ENCODE measurements at places on chromosomes 1 and 21. TPM values are rescaled to one million over a fixed set of nuclear protein-coding genes. Genes with fewer than 3 reads are reported as not detected.

DNA sequence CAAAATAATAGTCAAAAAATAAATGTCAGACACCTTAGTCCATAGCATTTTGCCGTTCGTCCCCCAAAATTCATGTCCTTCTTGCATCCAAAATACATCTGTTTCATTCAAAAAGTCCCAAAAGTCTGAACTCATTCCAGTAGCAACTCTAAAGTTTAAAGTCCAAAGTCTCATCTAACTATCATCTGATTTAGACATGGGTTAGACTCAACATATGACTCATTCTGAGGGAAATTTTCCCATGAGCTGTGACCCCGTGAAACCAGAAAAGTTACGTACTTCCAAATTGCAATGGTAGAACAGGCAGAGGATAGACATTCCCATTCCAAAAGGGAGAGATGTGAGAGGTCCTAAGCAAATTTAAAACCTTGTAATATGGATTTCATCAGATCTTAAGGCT lies 48.6 kb upstream of the CACHD1 start:
- peaks cover 2% of the 10 kb centered on the region for H3K27me3 ChIP-seq
- no peak for DNase-seq
- H3K4me1 ChIP-seq = no peaks in the 10 kb centered on the region
- H3K27ac ChIP-seq = no peak overlapping the region

GRCh38 chr1:178267646-178268094 lies 173.8 kb downstream of the RASAL2 start:
- no peak overlapping the region for H3K4me3 ChIP-seq
- H3K4me1 ChIP-seq = no peaks in the 10 kb centered on the region
- H3K27me3 ChIP-seq = no peaks in the 10 kb centered on the region
- no peaks in the 10 kb centered on the region for H3K36me3 ChIP-seq

DNA sequence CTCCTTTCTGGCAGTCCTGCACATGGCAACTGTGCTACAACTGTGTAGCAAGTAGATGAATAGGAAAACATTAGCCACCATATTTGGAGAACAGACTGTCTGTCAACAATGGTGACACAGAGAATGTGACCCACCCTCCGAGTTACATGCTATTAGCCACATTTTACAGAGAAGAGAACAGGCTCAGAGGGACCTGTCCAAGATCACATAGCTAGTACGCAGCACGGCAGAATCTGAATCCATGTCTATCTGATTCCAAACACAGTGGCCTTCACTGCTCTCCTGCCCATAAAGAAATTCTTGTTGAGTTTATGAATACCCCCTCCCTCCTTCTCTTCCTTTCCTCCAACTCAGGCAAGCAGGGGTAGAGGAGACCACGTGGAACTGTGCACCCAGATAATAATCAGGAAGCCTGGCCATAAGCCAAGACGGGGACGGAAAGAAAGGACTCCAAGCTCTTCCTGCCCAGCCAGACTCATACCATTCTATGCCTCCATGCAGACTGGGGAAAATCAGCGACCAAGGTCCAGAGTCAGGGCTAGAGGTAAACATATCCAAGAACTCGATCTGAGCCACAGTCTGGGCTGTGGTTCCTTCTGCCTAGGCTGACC lies 78.8 kb downstream of the TRABD2B start:
- no peak overlapping the region for H3K27ac ChIP-seq
- no peak for DNase-seq
- no peak overlapping the region for H3K4me3 ChIP-seq
- H3K4me1 ChIP-seq = no peaks in the 10 kb centered on the region
- no peaks in the 10 kb centered on the region for H3K27me3 ChIP-seq

GRCh38 chr1:153395136-153395685 lies 4.3 kb upstream of the S100A8 start:
- H3K36me3 ChIP-seq = no peaks in the 10 kb centered on the region
- no peak overlapping the region for H3K27ac ChIP-seq
- peaks cover 2% of the 10 kb centered on the region for H3K27me3 ChIP-seq
- H3K4me1 ChIP-seq = no peaks in the 10 kb centered on the region

GRCh38 chr21:36551731-36552433 lies 72.0 kb upstream of the CLDN14 start:
- no peak for DNase-seq
- H3K27me3 ChIP-seq = no peaks in the 10 kb centered on the region
- H3K4me3 ChIP-seq = no peak overlapping the region
- H3K36me3 ChIP-seq = no peaks in the 10 kb centered on the region

DNA sequence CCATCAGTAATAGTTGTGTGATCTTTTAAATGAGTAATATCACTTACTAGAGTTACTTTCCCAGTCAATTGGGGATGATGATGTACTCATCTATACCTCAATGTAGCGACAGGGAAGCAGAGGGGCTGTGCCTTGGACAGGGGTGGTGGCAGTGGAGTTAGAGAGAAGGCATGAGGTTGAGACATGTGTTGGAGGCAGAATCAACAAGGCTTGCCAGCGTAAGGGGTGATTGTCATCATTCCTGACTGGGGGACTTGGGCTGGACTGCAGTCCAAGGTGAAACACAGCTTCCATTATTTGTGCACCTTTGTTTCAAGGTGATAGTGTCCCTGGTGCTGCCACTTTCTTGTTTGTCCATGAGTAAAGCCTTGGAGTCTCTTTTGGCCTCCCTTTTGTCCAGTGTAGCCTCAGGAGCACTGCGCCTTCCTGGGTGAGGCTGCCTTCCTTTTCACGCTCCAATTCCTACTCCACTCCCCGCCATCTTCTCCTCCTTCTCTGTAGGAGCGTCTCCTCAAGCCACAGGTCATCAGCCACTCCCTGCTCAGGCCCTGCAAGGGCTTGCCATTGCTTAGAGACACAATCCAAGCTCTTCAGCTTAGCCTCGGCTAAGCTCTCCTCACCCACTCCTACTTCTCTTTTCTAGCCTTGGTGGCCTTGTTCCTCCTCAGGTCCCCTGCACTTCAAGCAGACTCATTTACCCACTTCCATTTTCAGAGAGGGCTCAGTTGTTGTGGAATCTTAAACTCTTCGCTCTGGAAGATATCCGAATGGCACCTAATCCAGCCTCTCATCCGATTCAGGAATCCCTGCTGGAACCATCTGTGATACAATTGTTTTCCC lies 77.6 kb upstream of the CD34 start:
- H3K27ac ChIP-seq = no peak overlapping the region
- no peak overlapping the region for H3K4me3 ChIP-seq
- DNase-seq = no peak
- H3K4me1 ChIP-seq = no peaks in the 10 kb centered on the region
- no peaks in the 10 kb centered on the region for H3K27me3 ChIP-seq
- H3K36me3 ChIP-seq = no peaks in the 10 kb centered on the region

GRCh38 chr1:101365186-101365585 lies 128.4 kb downstream of the S1PR1 start:
- no peak overlapping the region for H3K27ac ChIP-seq
- no peak overlapping the region for H3K4me3 ChIP-seq
- H3K4me1 ChIP-seq = no peaks in the 10 kb centered on the region
- no peaks in the 10 kb centered on the region for H3K36me3 ChIP-seq

SLC22A15 gene
- total RNA-seq = 0.17 TPM

DNA sequence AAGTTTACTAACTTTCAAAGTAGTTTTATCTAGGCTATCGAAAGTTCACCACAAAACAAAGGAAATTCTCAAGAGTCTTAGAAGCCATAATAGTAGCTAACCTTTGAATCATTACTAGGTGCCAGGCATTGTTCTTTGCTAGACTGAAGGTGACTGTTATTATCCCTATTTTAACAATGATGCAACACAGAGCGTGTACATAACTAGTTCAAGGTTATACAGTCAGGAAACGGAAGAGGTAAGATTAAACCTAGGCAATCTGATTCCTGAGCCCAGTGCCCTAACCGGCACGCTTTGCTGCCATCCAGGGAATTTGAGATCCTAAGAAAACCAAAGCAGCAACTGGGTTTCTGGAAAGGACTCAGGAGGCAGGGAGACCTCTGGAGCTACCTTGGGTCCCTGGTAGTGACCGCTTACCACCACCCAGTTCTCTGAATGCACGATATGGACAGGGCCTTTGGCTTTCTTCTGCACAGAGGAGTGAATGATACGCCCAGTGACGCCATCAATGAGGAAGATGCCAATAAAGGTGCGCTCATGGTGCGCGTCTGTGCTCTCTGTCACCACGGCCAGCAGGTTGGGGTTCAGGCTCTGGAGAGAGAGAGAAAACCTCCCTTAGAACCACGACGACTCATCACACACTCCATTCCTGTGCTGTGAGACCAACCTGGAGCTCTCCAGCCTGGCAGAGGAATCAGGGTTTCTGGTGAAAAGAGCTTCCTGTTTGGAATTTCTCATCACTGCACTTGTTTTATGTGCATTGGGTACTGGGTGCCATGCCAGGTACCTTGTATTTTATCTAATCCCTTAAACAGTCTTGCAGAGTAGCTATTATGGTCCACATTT lies 13.1 kb upstream of the UBR4 start:
- no peak overlapping the region for H3K27ac ChIP-seq
- no peak for DNase-seq
- no peaks in the 10 kb centered on the region for H3K27me3 ChIP-seq
- H3K4me1 ChIP-seq = no peaks in the 10 kb centered on the region
- H3K4me3 ChIP-seq = no peak overlapping the region

DNA sequence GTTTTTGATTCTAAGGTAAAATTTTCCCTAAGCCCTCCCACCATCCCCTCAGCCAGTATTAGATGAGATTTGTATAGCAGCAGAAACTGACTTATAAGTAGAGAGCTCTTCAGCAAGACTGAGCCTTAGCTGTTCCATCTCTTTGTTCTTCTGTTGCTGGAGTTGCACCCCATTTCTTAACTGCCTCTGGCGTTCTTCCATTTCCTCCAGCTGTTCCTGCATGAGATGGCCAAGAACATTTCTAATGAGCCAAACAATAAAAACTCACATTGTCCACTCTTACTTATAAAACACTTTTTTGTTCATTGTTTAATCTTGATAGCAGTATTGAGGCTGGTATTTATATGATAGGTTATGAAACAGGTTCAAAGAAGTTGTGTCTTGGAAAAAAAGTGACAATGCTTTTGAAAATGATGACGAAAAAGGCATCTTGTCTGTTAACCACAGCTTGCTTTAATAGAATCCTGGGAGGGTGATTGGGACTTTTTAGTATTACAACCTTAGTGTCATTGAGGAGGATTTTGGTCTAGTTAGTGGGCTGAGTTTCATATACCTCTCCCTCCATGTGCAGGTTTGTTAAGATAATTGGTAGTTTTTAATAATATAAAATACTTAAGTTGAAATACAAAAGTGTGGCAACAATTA lies 18.3 kb downstream of the SYNC start:
- peaks cover 55% of the 10 kb centered on the region for H3K36me3 ChIP-seq
- no peak overlapping the region for H3K4me3 ChIP-seq
- H3K27ac ChIP-seq = no peak overlapping the region
- DNase-seq = no peak
- no peaks in the 10 kb centered on the region for H3K27me3 ChIP-seq

GRCh38 chr21:25967181-25967900 lies 203.2 kb downstream of the APP start:
- peak; percentile 58 for DNase-seq
- H3K4me3 ChIP-seq = no peak overlapping the region
- H3K27ac ChIP-seq = no peak overlapping the region
- H3K4me1 ChIP-seq = no peaks in the 10 kb centered on the region
- no peaks in the 10 kb centered on the region for H3K36me3 ChIP-seq

GRCh38 chr1:37434292-37435225 lies 39.8 kb upstream of the ZC3H12A start:
- no peak overlapping the region for H3K4me3 ChIP-seq
- no peaks in the 10 kb centered on the region for H3K36me3 ChIP-seq
- H3K27ac ChIP-seq = no peak overlapping the region
- peaks cover 3% of the 10 kb centered on the region for H3K4me1 ChIP-seq
- no peaks in the 10 kb centered on the region for H3K27me3 ChIP-seq

INSRR gene
- total RNA-seq = 0.07 TPM

GRCh38 chr1:11563560-11564069 lies 84.7 kb downstream of the DISP3 start:
- DNase-seq = no peak
- H3K27ac ChIP-seq = no peak overlapping the region
- H3K27me3 ChIP-seq = no peaks in the 10 kb centered on the region
- no peak overlapping the region for H3K4me3 ChIP-seq

ECM1 gene
- 0.22 TPM for total RNA-seq

DNA sequence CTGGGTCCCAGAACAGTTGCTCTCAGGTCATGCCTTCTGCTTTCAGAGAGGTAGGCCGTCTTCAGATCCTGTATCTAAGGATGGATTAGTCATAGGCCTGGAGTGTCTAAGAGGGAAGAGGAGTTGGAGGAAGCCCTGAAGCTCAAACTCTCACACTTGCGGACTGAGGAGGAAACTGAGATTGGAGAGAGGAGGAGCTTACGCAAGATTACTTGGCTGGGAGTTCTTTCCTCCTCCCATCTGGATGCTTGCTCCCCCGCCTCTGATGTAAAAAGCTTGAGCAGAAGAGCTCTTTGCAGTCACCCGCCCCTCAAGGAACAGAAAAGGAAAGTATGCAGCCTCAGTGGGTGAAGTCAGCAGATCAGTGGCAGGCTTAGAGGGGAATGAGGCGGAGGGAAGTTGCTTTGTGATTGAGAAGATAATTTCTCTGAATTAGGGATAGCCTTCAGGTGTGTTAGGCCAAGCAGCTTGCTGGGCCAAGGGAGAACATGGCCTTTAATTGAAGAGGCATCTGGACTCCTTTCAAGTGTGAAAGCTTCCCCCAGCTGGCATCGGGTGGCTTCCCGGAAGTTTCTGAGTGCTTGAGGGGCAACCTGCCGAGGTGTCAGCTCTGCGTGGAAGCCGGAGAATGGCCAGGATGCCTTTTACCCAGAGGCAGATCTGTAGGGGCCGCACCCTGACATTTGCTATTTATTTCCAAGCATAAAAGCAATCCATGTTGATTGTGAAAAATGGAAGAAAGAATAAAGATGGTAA lies 6.6 kb downstream of the ADORA1 start:
- H3K27me3 ChIP-seq = no peaks in the 10 kb centered on the region
- H3K4me1 ChIP-seq = no peaks in the 10 kb centered on the region
- no peaks in the 10 kb centered on the region for H3K36me3 ChIP-seq
- DNase-seq = no peak
- no peak overlapping the region for H3K4me3 ChIP-seq
- H3K27ac ChIP-seq = no peak overlapping the region

GRCh38 chr1:206608108-206608698 lies 4.1 kb downstream of the EIF2D start:
- H3K4me1 ChIP-seq = peaks cover 13% of the 10 kb centered on the region
- DNase-seq = peak; percentile 68
- H3K27me3 ChIP-seq = no peaks in the 10 kb centered on the region
- H3K27ac ChIP-seq = no peak overlapping the region

- no peak overlapping the region for H3K27ac ChIP-seq
- DNase-seq = no peak
- H3K4me1 ChIP-seq = no peaks in the 10 kb centered on the region
- H3K27me3 ChIP-seq = no peaks in the 10 kb centered on the region
- no peaks in the 10 kb centered on the region for H3K36me3 ChIP-seq
- H3K4me3 ChIP-seq = no peak overlapping the region
Measured at GRCh38 chr1:178486100-178487069, 10.4 kb downstream of the CLEC20A start.
